ENCODE measurements at places on chromosomes 13 and 19. TPM values are rescaled to one million over a fixed set of nuclear protein-coding genes. Genes with fewer than 3 reads are reported as not detected.
A peak's percentile ranks its signal among the peaks of the same experiment; 100 is the strongest.

Gene TEKTIP1
- total RNA-seq: 3.5 TPM

DNA sequence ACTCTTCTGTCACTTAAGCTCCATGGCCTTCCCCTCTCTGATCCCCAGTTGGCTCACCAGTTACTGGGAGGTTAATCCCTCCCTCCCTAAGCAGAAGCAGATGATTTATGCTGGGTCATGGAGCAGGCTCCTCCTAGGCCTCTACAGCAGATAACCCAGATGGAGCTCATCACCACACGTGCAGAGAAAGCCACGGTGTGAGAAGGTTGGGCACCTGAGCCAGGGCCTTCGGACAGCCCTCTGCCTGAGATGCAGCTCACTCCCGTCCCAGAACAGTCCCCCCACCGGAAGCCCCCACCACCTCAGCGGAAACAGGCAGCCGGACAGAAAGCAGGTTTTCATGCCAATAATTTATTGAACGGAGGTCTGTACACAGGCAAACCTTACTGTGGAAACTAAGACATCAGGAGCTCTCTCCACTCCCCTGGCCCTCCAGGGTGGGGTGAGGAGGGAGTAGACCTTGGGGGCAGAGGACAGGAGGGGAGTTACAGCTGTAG lies 9.8 kb downstream of the ZNF526 start:
- no peak for DNase-seq

Gene CD37
- 9.6 TPM for total RNA-seq

- no peak for DNase-seq
These were observed 6.8 kb downstream of the KATNAL1 start for GRCh38 chr13:30300596-30300995.

Gene SLITRK6
- total RNA-seq: 7.3 TPM

DNA sequence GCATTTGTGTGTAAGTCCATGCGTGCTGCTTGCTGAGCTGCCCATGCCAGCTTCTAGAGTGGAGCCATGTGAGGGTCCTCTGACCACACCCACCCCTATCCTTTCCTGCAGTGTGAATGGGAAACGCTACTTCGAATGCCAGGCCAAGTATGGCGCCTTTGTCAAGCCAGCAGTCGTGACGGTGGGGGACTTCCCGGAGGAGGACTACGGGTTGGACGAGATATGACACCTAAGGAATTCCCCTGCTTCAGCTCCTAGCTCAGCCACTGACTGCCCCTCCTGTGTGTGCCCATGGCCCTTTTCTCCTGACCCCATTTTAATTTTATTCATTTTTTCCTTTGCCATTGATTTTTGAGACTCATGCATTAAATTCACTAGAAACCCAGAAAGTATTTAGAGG lies 10.3 kb downstream of the TBCB start:
- no peak for DNase-seq

DNA sequence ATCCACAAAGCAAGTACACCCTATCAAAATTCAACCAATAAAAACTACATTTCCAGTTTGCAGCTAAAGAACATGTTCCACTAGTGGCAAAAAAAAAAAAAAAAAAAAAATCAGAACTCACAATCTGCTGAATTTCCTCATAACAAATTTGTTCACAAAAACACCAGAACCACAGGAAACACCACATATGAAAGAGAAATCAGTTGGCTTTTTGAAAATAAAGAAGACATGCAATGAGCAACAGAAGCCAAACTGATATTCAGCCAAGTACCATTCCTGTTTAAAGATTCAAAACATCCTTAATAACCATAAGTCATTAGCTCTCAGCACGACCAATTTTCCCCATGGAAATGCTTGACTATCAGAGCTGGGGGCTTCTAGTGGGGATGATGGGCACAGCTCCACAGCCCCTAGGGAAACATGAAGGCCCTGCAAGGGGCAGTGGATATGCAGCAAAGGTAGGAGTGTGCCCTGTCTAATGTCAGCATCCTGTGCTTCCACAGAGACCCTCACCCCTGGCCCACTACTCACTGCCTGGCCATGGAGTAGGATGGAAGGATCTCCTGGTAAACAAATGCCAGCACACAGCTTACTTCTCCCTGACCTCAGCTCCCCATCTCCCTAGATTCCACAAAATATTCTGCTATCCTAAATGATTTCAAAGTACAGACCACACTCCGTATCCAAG lies 74.0 kb upstream of the DOCK9 start:
- no peak for DNase-seq

DNA sequence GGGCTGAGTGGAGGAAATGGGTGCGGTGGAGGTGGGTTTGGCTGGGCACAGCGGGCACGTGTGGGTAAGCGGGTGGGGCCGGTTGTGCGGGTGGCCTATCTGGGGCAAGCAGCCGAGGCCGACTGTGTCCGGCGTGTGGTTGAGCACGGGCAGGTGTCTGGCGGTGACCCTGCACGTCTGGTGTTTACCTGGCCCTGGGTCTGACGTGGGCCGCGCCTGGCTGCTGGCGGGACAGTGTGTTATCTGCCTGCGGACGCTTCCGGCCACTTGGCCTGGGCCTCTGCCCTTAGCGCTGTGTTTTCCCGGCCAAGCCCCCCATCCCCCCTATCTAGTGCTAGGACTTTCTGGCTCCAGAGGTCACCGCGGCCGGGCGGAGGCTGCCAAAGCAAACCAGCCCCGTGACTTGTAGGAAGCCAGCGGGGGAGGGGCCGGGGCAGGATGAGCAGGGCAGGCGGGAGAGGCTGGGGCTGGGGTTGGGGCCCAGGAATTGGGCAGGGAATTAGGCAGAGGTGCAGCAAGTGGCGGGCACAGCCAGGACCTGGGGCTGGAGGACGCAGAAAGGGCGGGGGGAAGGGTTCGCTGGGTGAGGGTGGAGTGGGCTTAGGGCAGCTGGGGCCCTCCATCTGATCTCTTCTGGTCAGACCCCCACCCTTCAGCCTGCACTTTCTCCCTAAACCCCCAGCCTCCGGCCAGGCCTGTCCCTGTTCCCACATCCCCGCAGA lies 534 bp upstream of the HPN start:
- peak; percentile 77 for DNase-seq

GRCh38 chr19:55590617-55591016 lies 8.7 kb downstream of the FIZ1 start:
- no peak for DNase-seq

DNA sequence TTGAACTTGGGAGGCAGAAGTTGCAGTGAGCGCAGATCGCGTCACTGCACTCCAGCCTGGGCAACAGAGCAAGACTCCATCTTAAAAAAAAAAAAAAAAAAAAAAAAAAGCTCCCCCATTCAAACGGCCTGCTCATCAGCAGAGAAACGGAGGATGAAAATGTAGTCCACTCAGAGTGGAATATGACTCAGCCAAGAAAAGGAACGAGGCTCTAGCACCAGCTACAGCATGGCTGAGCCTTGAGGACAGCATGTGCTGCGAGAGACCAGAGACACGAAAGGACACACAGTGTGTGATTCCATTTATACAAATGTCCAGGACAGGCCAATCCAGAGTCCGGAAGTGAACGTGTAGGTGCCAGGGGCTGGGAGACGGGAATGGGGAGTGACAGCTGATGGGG lies 18.1 kb upstream of the MIER2 start:
- DNase-seq: no peak

GRCh38 chr13:51632591-51633362 lies 48.5 kb downstream of the WDFY2 start:
- DNase-seq: no peak

DNA sequence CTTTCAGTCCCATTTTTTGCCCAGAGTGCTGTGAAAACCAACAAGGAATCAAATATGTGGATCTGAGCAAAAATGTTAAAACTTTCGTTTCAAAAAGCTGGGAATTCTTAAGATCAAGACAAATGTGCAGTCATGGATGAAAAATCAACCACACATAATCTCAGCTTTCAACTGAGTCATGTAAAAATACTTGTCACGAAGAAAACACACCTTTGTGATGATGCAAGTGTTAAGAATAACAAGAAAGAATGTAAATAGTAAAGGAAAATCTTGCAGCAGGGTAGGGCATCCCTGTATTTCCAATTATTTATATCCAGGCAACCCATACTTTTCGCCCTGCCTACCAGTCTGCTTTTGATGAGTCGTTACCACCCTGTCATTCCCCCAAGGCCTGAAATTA lies 27.4 kb upstream of the DCLK1 start:
- no peak for DNase-seq

Gene ZNF540
- total RNA-seq: 1.3 TPM

DNA sequence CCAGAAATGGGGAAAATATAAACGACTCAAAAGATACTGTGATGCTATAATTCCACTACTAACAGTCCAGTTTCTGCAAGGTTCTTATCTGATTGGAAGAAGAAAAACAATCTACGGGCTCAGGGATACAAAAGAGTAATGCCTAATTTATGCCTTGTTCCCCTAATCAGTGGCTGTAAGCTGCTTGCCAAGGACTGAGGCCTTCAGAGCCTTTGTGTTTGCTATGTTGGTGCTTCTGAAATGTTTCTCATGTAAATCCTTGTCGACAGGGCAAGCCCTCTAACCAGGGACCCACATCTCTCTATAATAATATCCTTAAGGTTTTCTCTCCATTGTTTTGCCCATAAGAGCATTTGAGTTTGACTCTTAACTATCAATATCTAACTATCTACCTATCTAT lies 89.7 kb upstream of the CLDN10 start:
- no peak for DNase-seq

GRCh38 chr13:32105653-32106313 lies 74.2 kb downstream of the FRY start:
- DNase-seq: no peak

Gene OR7A5
- not detected for total RNA-seq

GRCh38 chr13:44157606-44158005 lies 216.0 kb upstream of the SERP2 start:
- DNase-seq: no peak

- DNase-seq: no peak
These were observed 525 bp downstream of the BORA start for GRCh38 chr13:72728290-72728605.

DNA sequence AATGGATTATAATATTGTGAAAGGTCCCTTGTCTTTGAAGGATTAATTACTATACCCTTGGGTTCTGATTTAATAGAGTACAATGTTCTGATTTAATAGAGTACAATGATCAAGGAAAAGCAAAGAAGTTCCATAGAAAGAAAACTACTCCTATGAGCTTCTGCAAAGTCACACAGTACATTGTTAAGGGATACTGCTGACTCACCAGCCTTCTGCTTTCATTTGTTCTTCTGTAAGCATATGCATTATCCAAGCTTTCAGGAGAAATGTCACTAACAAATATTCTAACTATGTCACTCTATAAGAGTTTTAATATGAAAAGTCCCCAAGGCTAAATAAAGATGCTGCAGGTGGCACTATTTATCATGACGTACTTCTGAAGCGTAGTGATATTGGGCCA lies 396.7 kb downstream of the RFC3 start:
- no peak for DNase-seq

- DNase-seq: no peak
These were observed 122.0 kb downstream of the OLFM4 start for GRCh38 chr13:53150568-53150967.

Gene RGS9BP
- total RNA-seq: 0.09 TPM

- DNase-seq: no peak
These were observed 236.3 kb downstream of the SUCLA2 start for GRCh38 chr13:47764817-47765216.

- no peak for DNase-seq
These were observed 298.6 kb downstream of the DCLK1 start for GRCh38 chr13:35832551-35832950.

Gene GPR18
- total RNA-seq: 0.59 TPM

- no peak for DNase-seq
These were observed 93.1 kb downstream of the SPACA7 start for GRCh38 chr13:112469071-112469745.

GRCh38 chr19:58009666-58010301 lies 7.2 kb upstream of the ZNF606 start:
- DNase-seq: peak; percentile 70

Gene OR4F17
- total RNA-seq: not detected

GRCh38 chr19:2782329-2782935 lies 641 bp downstream of the SGTA start:
- DNase-seq: no peak

- DNase-seq: peak; percentile 28
These were observed 823 bp upstream of the ZNF567 start for GRCh38 chr19:36686365-36687213.

Gene ZNF230
- total RNA-seq: 3.3 TPM

DNA sequence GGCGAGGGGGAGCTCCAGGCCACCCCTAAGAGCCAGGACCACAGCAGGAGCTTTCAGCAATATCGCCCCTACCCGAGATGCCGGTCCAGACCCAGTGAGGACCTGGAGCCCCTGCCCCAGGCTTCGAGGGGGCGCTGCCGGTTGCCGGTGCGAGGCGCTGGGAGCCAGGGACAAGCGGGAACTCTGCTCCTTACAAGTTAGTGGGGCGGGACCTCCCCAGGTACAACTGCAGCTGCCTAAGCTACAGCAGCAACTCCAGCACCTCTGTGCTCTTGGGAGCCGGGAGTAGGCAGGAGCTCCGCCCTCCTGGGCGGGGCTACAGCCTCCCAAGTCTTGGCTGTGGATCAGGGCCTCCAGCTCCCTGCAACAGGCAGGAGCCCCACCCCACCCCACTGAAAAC lies 15.2 kb upstream of the TSC22D1 start:
- peak; percentile 13 for DNase-seq

Gene LRRC4B
- 1.2 TPM for total RNA-seq

GRCh38 chr19:35225951-35226350 lies 2.6 kb downstream of the FAM187B start:
- DNase-seq: no peak

Gene ZNF793
- total RNA-seq: 2.6 TPM

GRCh38 chr13:24263632-24264031 lies 45.7 kb upstream of the C1QTNF9 start:
- no peak for DNase-seq

Measured in left colon (tissue), 2 donors.